EL (cell line): ENCODE measurements at places on chromosomes 12 and 14.
A peak's percentile ranks its signal among the peaks of the same experiment; 100 is the strongest.

GRCh38 chr12:43241986-43242385 is 310.0 kb downstream of the ADAMTS20 start:
- DNase-seq: no peak

DNA sequence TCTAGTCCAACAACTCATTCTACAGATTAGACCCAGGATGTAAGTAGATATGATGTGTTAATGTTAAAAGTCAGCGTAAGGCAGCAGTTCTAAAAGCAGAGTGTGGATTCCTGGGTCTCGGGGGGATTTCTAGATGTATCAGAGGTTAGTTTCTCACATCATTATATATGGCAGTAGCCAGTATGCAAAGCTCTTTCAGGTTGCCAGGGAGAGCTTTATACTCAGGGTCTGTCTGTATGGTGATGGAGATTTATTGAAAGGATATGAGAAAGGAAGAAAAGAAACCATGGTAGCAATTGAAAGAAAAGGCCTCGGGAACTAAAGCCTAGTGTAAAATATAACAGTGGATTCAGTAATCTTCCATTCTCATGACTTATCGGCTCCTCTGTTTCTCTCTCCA is 26.2 kb upstream of the PAWR start:
- no peak for DNase-seq

DNA sequence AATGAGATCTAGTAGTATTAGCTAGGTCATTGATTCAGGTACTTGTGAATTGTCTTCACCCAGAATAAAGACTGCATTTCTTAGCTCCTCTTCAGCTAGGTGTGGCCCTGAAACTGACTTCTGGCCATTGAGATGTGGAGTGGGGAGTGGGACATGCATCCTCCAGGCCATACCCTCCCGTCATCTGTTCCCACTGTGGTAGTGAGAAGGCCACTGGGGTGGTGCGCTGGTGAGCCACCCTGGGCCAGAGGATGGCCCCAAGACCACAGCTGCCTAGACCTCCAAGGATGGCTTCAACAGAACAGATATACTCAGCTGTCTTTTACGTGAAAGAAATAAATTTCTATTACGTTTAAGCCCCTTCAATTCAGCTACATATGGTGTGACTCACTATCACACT is 36.5 kb downstream of the TRIM9 start:
- no peak for DNase-seq

DNA sequence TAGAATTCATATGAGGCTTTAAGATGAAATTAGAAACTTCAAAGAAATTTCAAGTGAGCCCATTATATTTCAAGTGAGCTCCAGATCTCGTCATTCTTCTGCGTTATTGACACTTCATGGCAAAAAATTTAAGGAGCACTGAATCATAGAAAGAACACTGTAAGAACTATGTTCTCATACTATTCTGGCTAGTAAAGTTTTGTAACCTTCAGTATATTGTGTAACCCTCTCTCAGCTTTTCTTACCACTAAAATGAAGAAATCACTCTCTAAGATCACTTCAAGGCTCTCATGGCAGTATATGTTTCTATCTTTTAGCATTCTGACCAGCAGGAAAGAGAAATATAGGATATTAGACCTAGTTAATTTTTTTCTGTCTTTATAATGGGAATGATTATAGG is 6.3 kb downstream of the GPHN start:
- no peak for DNase-seq

DNA sequence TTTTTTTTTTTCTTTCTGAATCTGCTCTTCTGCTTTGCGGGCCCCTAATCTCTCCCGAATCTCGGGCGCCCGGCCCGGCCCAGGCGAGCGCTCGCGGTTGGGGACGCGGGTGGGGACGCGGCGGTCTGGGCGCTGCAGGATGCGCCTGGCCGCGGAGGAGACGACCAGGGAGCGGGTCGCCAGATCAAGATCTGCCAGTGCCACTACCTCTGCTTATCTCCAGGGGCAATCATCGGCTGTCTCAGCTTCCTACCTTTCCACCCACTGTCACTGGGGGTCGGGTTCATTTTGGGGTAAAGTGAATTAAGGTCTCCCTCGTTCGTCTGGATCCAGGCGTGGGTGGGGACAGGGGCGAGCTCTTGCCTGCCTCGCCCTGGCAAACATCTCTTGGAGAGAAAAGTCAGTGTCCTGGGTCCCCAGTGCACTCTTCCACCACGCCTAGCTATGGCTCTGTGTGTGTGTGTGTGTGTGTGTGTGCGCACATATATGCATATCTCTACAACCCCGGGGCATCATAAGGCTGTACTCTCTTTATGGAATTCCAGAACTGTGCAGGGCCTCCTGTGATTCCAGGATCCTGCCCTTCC is 422.3 kb downstream of the VRK1 start:
- no peak for DNase-seq

DNA sequence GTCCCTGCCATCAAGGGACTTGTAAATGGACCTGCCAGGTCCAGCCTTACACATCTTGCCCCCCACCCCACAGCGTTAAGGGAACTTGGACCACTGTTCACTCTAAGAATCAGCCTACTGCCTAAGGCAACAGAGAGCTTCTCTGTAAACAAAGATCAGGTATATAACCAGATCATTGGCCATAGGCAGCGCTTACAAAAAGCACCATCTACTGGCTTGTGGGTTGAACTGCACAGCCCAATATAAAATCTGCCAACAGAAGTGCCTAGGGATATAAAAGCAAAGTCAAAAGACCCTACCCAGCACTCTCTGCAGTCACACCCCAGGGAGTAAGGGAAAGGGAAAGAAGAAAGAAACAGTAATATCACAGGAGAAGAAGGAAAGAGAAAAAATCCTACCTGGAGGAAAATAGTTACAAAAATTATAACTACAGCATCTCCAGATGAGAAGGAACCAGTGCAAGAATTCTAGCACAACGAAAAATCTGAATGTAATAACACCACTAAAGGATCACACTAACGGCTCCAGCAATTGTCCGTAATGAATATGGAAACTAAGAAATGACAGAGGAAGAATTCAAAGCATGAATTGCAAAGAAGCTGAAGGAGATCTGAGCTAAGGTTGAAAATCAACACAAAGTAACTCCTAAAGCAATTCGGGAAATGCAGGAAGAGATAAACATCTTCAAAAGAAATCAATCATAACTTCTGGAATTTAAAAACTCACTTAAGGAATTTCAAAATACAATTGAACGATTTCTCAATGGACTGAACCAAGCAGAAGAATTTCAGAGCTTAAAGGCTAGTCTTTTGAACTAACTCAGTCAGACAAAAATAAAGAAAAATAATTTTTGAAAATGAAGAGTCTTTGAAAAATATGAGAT is 95.2 kb upstream of the PCED1B start:
- peak; percentile 72 for DNase-seq

- DNase-seq: no peak
Observed at GRCh38 chr14:93010522-93011140, 87.7 kb downstream of the CHGA start.

- DNase-seq: no peak
Observed at GRCh38 chr12:49687941-49688340, 19.3 kb downstream of the FMNL3 start.

- peak; percentile 38 for DNase-seq
Observed at GRCh38 chr12:27552886-27553560, 29.0 kb downstream of the PPFIBP1 start.

DNA sequence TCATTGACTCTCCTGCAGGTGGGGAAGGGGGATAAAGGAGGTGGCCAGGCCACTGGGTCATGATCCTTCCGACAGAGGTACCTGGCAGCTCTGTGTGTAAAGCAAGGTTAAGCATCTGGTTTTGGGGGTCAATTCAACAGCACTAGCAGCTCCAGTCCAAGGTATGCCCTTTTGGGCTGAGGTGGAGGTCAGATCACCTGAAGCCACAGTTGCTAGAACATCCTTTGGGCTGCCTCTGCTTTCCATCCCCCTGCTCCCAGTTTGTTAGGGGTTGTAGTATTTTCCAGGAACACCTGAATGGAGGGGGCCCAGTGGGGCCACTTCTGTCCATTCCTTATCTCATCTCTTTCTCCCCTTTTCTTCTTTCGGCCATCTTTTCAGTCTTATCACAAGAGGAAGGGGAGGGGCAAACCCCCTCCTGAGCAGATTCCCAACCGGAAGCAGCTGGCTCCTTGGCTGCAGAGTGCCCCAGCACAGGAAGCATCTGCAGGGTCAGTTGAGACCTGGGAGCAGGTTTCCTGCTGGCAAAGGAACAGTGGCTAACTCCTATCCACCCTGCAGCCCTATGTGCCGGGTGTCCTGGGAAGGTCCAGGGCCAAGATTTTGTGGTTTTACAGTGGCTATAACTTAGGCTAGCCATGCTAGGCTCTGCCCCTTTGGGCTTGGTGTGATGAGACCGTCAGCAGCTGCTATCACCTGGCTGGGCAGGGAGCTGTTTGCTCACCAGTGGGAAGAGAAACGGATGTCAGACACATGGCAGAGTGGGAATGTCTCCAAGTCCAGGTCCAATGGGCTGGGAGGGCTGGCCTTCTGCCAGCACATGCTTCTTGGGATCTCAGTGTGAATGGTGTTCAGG is 40.2 kb downstream of the SH2B3 start:
- DNase-seq: peak; percentile 54

DNA sequence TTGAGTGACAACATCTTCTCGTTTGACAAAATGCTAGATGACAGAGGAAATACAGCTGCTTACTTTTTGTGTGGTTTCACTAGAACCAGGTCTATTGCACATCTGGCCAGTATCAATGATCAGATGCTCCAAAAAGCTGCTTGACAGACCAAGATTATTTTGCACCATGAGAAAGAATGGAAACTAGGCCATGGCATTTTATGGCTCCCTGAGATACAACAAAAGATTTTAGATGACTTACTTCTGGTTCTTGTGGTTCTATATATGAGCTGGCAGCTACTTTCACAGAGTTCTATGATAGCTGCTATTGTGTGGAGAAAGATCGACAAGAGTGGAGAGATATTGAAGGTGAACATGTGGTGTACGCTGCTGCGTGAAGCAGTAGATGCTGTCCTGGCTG is 25.9 kb upstream of the PPFIBP1 start:
- DNase-seq: no peak

- DNase-seq: no peak
Observed at GRCh38 chr14:106840258-106840657, 1313.9 kb downstream of the TMEM121 start.

DNA sequence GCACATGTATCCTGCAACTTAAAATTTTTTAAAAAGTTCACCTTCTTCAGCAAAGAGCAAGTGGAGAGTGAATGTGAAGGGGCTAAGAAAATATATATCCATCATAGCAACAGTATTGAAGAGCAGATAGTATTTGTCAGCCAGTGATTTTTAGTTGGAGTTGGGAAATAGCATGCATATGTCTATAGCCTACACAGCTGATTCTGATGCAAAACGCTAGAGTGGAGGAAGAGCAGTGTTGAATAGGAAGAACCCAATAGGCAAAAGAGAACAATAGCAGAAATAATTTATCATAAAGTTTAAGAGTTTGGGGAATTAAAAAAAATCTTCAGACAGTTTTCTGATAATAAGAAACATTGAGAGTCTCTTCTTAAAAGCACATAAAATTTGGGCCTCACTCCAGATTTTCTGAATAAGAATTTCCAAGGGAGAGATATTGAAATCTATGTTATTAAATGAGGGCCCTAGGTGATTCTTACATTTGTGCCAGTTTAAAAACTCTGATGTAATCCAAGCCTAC is 12.0 kb downstream of the PDE6H start:
- no peak for DNase-seq

DNA sequence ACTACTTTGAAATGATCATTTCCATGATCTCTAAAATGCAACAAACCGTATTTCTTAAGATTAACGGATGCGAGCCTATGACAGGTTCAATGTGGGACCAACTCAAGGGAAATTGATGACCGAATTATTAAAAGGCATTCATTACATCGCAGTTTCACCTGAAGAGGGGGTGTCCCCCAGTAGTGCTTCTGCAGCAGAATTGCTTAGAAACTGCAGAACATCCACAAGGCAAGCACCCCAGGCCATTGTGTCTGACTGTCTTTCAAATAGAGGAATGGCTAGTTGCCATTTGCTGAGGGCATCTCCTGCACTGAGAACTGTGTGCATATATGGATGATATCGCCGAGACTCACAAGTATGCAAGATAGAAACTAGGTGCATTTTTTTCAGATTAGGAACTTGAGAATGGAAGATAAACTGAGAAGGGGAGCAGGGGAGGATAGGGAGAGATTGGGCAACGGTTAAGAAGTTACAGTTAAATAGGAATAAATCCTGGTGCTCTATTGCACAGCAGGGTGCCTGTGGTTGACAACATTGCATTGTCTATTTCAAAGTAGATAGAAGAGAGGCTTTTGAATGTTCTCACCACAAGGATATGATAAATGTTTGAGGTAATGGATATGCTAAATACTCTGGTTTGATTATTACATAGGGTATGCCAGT is 234.3 kb upstream of the PLEKHG7 start:
- DNase-seq: no peak

DNA sequence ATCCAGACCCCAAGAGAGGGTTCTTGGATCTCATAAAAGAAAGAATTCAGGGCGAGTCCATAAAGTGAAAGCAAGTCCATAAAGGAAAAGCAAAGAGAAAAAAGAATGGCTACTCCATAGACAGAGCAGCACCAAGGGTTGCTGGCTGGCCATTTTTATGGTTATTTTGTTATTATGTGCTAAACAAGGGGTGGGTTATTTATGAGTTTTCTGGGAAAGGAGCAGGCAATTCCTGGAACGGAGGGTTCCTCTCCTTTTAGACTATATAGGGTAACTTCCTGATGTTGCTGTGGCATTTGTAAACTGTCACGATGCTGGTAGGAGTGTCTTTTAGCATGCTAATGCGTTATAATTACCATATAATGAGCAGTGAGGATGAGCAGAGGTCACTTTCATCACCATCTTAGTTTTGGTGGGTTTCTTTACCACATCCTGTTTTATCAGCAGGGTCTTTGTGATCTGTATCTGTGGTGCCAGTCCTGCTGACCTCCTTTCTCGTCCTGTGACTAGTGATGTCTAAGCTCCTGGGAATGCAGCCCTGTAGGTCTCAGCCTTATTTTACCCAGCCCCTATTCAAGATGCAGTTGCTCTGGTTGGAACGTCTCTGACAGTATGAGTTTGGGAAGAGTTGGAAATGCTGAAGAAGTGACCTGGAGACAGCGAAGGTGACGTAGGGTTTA is 100.5 kb downstream of the ZNF664 start:
- DNase-seq: peak; percentile 58

DNA sequence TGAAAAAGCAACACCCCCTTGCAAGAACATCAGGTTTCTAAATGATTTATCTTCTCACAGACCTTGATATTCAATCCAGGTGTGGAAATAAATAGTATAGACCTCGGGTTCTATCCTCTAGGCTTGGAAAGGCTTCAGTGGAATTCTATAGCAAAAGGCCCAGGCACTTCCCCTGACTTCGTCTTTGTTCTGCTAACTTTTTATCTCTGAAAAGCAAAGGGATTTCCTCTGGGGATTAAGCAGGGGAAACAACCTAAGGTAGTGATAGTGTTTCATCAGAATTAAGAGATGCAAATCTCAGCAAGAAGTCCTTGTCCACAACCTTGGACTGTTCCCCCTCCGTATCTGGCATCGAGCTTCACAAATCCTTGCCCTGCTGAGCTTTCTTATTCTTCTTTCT is 59.5 kb upstream of the DUSP6 start:
- DNase-seq: no peak

- no peak for DNase-seq
Observed at GRCh38 chr12:22588817-22589216, 36.2 kb upstream of the ETNK1 start.
